Activated T-helper 1 cell treated with anti-CD3 and anti-CD28 coated beads, Interleukin-2, amount 50 U/mL, for 16 hours (primary cell): ENCODE measurements at places on chromosomes 7 and 10.

DNA sequence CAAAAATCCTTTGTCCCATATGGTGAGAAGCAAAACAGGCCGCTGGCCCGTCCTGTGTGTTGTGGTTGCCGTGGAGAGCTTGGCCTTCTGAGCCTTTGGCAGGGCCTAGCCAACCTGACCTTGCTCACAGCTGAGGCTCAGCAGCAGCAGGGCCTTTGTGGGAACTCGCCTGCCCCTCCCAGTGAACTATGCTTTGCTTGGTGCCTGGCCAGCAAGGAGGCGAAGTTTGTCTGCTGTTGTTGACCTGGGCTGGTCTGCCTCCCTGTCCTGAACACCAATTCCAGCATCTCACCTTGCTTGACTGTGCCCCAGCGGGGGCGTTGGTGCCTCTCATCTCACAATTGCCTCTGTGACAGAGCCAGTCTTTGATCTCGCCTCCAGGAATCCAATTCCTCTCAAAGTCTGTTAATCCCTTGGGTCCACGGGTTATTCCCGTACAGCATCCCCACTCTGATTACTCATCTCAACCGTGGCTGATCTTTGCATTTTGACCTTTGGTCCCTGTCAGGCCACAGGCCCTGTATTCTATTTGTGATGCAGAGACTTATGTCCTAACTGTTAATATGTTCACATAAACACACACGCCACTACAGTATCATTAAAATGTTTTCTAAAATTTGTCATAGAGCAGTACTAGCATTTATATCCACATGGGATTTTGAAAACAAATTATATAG lies 22.6 kb downstream of the EPDR1 start:
- DNase-seq = no peak

GRCh38 chr10:62814756-62815380 lies 1.3 kb downstream of the EGR2 start:
- no peak for DNase-seq

GRCh38 chr7:55140941-55141278 lies 122.1 kb downstream of the EGFR start:
- no peak for DNase-seq

DNA sequence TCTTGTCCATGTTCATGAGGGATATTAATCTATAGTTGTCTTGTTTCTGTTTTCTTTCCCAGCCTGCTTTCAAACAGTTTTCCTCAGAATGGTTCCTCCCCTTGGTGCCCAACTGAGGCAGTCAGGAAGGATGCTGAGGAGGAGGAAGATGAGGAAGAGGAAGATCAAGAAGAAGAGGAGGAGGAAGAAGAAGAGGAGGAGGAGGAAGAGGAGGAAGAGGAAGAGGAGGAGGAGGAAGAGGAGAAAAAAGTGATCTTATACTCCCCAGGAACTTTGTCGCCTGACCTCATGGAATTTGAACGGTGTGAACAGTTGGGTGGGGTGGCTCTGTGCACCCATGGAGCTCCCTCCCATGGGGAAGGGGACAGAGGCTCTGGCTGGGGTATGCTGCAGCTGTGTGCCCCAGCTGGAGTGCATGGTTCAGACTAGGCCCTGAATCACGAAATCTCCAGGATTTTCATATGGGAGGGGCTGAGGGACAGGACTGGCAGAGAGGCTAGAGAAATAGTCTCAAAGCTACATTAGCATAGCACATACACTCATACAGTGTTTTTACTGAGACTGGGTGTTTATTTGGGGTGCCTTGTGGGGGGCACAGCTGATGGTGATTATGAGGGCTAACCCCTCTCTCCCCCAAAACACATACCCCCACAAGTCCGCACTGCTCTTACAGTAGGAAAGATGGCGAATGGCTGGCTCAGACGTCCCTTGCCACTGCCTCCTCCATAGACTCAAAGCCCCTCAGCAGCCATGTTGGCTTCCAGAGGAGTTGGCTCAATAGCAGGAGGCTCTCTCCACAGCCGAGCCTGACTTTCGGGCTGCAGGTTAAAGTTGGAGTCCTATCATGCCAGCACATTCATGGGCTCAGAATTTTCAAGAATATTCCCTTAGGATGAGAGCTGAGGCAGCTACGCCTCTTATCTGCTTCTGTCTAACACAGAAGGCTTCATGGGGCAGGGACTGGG lies 11.9 kb downstream of the STRA8 start:
- no peak for DNase-seq

DNA sequence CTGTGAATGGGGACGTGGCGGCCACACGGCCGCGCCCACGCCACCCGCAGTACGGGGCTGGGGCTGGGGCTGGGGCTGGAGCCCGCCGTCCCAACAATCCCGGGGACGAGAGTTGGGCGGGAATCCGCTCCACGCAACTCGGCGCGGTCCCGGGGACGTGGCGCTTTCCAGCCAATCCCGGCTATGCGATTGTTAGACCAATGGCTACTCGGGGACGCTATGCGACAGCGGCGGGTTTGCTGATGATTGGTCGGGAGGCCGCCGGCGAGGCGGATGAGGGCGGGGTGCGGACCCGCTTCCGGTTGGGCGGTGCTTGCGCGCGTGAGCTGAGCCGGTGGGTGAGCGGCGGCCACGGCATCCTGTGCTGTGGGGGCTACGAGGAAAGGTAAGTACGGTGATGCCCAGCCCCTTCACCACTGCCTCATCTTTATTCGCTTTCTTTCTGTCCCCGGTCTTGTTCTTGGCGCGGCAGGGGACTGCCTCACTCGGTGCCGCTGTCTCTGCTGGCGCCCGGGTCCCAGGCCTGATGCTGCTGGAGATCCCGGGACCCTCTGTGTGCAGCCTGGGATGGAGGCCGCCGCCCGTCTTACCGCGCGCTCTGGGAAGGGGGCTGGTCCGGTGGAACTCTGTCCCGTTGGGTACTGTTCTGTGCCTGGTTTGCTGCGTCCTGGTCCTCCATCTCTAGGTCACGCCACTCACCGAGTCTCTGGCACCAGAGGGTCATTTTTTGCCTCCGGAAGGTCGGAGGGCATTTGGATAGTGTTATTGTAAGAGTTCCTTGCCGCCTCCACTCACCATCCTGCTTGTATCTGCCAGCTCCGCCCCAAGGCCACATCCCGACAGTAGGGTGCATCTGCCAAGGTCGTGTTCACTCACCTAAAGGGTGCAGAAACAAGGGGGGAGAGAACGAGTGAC lies at the start of gene CALU:
TSS of gene CALU (plus strand) at position 312 of the 915 bp plus-strand sequence. CDS start 9,225 bp downstream, outside the sequence.
- DNase-seq = peak; percentile 88

GRCh38 chr7:56686276-56686859 lies 445.9 kb downstream of the ZNF479 start:
- no peak for DNase-seq
